ENCODE measurements at places on chromosomes 2 and 18.

DNA sequence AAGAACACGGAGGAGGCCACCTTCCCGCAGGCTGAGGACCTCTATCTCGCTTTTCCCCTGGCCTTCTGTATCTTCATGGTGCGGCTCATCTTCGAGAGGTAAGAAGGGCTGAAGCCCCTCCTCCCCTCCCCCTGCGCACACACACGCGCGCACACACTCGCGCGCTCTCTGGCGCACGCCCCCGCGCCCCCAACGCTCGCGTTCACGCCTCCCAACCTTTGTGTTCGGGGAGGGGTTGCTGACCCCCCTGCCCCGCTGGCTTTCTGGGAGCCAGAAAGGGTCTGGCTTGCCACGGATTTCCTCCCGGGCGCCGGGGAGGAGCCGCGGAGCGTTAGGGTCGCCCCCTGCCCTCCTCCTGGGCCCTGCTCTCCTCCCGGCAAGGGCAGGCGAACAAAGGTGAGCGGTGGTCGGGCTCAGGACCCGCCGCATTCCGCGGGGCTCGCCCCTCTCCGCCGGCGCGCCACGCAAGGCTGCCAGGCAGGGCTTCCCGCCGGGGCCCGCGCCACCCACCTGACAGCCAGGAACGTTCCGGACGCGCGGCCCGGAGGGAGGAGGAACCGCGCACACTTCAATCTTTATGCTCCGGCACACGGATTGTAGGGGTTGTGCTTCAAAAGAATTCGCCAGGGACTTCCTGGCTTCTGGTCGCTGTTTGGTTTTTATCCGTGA, 583 bp downstream of the CERS6 start:
- peak; percentile 30 for DNase-seq

GRCh38 chr2:8380026-8380425, 301.8 kb upstream of the ID2 start:
- DNase-seq = no peak

DNA sequence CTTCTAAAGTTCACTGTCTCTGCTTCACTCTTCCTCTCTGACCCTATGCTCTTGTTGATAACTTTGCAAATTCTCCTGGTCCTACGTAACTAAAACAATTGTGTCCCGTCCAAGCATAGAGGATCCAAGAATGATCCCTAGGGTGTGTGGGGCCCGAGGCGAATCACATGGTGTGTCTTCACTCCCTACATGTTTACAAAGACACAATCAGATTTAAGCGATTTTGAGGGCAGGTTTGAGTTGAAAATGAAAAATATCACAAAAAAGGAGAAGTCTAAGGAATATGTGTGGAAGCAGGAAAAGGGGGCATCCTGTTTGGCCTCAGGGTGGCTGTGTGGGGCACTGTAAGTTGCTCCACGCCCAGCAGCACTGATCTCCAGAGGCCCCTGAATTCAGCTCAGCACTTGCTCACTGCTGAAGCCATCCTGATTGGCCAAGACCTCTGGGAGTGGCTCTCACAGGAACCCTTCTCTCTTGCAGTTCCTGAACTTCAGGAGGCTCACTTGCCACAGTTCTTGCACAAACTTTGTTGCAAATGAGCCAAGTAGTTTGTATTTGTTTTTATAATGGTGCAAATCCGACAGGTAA, 363.6 kb downstream of the ZNF521 start:
- no peak for DNase-seq

DNA sequence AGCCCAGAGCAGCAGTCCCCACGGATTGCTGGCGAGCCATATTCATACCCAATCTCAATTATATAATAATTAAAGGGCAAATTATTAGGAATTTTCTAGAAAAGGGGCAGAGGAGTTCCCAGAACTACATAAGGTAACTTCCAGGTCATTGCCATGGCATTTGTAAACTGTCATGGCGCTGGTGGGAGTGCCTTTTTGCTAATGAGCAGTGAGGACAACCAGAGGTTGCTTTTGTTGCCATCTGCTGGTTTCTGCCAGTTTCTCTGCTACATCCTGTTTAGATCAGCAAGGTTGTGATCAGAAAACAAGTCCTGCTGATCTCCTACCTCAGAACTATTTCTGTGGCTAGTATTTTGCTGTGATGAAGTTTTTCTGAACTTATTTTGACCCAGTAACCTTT, 159.8 kb upstream of the PIEZO2 start:
- peak; percentile 68 for DNase-seq

GRCh38 chr2:9308186-9308955, 101.8 kb downstream of the ASAP2 start:
- DNase-seq = no peak

DNA sequence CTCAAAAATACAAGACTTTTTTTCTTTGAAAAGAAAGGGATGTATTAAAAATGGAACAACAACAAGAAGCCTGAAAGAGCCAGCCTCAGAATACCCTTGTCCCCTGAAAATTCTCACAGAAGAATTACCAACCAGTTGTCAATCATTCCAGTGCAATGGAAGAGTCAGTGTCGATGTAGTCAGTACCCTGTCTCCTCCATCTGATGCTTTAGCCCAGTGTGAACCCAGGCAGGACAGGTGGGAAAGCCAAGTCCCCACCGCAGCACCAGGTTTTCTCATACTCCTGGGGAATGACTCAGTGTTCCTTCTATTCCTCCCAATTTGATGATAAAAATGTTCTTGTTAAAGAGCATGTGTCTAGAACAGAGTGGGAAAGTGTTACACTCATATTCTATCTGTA, 332.0 kb upstream of the CHAC2 start:
- no peak for DNase-seq

DNA sequence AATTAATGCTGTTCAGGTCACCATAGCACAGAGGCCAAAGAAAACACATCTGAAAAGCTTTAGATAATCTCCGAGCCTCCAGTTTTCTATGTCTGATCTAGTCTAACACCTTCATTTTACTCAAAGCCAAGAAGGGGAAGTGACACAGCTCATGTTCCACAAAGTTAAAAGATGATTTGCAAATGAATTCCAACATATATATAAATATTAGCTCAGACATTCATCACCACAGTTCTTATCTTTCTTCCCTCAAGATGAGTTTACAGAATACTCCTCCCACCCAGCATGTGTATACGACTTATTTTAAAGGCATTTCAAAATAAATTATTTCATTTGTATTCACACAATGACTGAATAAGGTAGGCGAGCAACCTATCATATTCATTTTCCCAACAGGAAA, 82.4 kb downstream of the AAK1 start:
- no peak for DNase-seq

- DNase-seq = no peak
Observed at GRCh38 chr2:224173933-224174332, 134.8 kb upstream of the SERPINE2 start.

- no peak for DNase-seq
Observed at GRCh38 chr2:17255071-17255470, 263.2 kb downstream of the RAD51AP2 start.

GRCh38 chr2:180607514-180608049, 372.8 kb upstream of the UBE2E3 start:
- DNase-seq = no peak

- DNase-seq = no peak
Observed at GRCh38 chr2:12959935-12960334, 243.2 kb downstream of the TRIB2 start.

DNA sequence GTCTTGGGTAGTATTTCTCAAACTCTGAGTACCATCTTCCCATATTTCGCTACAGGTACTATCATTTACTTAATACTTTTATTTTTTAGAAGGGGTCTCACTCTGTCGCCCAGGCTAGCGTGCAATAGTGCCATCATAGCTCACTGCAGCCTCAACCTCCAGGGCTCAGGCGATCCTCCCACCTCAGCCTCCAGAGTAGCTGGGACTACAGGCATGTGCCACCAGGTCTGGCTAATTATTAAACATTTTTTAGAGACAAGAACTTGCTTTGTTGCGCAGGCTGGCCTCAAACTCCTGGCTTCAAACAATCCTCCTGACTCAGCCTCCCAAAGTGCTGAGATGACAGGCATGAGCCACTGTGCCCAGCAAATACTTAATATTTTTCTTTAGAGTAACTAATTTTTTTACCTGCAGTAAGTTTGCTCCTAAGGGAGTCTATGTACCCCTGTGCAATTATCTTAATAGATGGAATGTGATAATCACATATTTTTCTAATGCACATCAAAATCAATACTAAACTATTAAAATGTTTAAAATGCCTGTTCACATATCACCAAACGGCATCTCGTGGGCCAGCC, 100.6 kb upstream of the ST3GAL5 start:
- DNase-seq = no peak

GRCh38 chr18:75170916-75171315, 38.0 kb downstream of the PTGR3 start:
- no peak for DNase-seq

GRCh38 chr2:181887045-181887444, 4.5 kb upstream of the ITPRID2 start:
- DNase-seq = no peak

- peak; percentile 69 for DNase-seq
Observed at GRCh38 chr2:178280244-178280852, 86.0 kb downstream of the OSBPL6 start.

- no peak for DNase-seq
Observed at GRCh38 chr2:64853894-64854293, 135.3 kb upstream of the SLC1A4 start.

DNA sequence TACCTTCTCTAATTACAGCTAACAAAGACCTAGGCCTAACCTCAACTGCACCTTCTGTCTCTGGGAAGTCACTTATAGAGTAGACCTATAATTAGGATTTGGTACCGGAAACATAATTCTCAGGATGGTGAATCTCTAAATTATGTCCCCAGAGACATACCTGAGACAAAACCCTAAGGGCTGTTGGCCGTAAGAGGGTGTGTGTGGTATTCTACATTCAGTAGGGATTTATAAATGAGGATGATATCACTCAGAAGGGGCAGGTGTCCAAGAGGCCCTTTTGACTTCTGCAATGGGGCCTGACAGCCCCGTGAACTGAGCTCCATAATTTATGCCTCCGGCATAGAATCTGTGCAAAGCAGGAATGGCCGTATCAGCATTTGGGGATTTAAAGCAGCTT, 13.5 kb upstream of the DARS1 start:
- no peak for DNase-seq

DNA sequence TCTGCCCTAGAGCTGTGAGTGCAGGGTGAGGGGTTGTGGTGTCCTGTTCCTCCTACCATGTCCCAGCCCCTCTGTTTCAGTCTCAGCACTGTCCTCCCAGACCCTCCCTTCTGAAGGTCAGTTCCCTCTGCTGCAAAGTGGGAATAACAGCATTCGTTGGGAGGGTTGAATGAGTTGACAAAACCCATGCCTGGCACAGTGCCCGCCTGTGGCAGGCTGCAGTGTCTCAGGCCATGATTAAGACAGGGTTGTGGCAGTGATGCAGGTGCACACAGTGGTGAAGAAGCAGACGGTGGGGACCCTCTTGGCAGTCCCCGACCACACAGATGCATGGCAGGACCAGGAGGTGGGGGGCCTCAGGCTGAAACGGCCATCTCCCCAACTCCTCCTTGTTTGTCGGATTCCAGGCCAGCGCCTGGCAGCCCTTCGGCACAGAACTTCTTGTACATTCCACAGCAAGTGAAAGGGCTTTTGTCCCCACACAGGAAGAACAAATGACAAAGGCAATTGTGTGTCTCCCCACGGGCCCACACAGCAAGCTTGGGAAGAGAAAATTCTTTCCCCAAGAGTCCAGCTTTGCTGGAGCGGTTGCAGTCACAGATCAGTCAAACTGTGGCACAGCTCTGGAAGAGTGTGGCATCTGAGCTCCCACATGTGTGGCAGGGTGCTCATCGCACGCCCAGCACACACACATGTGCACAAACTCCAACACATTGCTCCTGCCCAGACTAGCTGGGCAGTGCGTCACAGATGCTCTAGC, 92.0 kb upstream of the MSH2 start:
- peak; percentile 75 for DNase-seq

DNA sequence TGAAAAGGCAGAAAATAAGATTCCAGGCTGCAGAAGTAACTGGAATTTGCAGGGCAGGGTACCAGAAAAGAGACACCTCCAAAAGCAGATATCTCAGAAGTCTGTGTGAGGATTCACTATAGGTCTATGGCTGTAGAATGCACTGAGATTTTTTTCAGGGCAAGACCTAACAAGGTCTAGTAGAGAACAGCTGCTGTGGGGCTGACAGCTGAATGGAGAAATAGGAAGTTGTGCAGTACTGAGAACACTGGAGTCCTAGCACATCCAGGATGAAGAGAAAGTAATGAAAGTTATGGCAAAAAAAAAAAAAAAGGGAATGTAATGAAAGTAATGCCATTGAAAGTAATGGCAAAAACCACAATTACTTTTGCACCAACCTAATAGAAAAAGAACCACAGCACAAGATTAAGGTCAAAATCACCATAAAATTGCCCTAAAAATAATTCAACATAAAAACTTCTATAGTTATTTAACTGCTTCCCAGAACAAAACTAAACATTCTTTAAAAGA, 57.3 kb downstream of the CPO start:
- DNase-seq = no peak

DNA sequence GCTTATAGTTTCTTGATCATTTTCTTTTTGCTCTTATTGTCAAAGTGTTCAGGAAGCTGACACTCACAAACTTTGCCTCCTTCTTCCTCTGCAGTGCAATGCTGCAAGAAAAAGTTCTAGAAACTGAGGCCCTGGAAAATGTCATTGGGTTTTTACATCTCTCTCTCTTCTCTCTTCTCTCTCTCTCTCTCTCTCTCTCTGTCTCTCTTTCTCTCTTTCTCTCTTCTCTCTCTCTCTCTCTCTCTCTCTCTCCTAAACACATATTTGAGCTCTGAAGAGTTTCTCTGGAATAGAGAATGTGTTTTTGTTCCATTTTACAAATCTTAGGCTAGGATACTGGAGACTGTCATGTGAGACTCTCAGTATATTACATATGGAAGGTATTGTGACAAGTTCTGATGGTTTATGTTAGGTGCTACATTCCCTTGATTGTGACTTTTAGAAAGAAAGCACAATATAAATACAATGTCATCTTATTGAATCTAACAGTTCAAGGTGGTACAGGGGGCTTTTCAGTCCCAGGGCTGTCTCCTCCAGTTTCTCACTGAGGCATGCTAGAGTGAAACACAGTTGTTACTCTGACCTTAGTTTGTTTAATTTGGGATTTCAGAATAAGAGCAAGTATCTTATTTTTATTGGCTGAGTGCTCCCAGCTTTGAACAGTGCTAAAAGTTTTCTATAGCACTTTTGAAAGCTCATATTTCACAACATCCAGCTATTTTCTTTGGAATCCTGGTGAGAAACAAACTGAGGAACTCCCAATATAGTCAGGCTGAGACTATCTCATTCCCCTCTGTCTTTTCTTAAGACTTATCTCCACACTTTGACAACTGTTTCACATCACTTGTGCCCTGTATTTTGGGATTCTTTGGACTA, 41.4 kb upstream of the EHBP1 start:
- no peak for DNase-seq

GRCh38 chr2:126776255-126776654, 120.3 kb downstream of the GYPC start:
- DNase-seq = no peak
